ENCODE measurements at places on chromosomes 4 and X.

- no peak for DNase-seq
Observed at GRCh38 chr4:24395937-24396336, 188.4 kb downstream of the DHX15 start.

DNA sequence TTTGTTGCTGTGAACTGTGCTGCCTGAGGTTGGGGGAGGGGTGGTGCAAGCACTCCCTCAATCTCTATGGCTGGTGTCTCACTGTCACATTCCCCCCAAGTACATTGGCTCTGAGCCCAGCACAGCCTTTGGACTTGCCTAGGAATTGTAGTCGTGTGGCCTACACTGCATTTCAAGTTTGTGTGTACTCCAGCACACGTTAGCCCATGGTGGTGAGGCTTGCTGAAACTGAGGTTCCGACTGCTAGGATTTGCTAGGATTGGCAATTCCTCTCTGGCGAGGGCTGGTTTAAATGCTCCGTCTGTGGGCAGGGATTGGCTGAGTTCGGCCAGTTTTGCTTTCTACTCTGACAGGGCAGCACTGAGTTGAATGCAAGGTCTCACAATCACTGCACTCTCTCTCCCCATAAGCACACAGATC, 121.7 kb upstream of the CXXC4 start:
- no peak for DNase-seq

DNA sequence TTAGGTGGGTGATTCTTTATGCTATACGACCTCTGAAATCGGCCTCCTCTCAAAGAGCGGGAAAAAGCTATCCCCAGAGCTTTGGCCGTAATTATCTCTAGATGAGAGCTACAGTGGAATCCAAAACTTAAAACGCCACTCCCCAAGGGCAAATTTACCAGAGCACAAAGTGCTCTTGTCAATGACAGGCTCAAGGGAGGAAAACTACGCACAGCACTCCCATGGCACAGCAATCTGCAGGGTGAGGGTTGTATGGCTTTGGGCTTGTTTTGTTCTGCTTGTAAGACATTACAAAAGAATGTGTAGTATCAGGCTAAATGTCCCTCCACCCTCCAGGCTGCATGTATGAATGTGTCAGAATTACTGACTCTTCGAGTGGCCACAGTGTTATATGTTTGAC, 44.0 kb downstream of the ARHGEF6 start:
- DNase-seq = no peak

- no peak for DNase-seq
Observed at GRCh38 chrX:103017542-103017941, 46.4 kb downstream of the BEX1 start.

GRCh38 chrX:11666164-11666563, 444 bp upstream of the ARHGAP6 start:
- DNase-seq = no peak

DNA sequence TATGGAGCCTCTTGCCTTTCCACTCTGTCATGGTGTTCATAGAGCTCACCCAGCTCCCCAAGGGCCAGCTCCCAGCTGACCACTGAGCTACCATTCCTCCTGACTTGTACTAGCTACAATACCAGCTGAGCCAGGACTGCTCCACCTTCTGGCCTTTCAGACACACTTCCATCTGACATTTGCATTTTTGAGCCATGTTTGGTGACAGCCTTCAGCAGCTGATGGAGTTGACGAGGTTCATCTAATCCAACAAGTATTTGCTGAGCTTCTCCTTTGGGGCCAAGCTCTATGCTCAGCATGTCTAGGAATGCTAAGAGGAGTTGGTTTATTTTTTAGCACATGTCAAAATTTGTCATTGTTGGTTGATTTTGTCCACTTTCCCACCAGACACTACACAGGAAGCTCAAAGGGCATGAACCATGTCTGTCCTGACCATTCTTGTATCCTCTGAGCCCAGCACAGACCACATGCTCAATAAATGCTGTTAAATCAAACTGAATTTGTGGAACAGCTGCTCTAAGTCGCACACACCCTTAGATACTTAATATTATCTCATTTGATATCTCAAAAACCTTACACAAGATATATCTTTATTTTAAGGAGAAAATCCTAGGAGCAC, 142.6 kb upstream of the PPARGC1A start:
- DNase-seq = no peak

- DNase-seq = no peak
Observed at GRCh38 chrX:13420545-13421183, 100.8 kb upstream of the ATXN3L start.

DNA sequence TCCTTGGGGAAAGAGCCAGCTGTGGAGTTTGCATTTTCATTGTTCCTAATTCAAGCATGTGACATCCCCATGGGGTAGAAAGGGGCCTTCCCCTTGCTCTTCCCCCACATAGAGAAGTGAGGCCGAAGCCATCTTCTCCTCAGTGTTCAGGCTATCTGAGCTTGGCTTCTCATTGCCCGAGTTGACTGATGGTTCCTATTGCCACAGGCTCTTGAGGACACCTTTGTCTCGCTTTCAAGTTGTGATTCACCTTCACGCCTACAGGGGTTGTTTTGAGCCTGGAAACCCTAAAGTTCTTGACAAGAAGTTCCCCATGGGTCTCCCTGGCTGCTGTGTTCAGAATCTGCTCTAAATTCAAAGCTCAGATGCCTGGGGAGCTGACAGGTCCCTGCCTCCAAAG, 25.0 kb downstream of the CCNQ start:
- DNase-seq = no peak

DNA sequence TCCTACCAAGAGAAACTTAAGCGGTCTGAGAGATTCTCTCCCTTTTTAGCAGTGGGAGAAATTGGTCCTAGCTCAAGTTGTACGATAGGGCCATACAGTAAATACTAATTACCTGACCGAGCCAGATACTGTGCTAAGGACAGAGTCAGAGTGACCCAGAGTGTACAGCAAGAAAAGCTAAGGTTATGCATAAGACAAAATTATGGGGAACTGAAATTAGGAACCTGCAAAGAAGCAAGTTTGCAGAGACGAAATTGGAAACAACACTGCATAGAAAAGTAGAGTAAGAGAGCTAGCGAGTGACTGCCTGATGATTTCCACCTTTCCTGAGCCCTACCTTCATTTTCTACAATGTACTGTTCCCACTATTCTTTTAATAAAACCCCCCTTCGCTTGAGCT, 278.1 kb downstream of the NKX6-1 start:
- no peak for DNase-seq

DNA sequence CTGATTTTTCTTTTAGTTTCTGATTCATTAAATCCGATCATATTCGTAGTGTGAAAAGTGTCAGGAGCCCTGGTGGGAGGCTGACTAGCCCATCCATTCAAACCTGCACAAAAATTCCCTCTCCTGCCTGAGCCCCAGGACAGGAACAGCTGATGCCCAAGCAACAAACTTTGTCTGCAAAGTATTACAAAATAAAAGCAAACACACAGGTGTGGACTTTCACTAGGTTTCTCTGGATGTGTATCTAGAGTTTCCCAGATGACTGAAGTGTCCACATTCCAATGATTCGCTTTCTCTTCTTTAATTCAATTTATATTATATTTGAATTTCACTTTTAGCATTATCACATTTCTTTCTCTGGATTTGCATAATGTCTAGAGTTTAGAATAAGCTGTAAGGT, 18.2 kb upstream of the FAM9B start:
- DNase-seq = no peak

GRCh38 chr4:22897520-22898108, 204.9 kb downstream of the GBA3 start:
- DNase-seq = no peak

DNA sequence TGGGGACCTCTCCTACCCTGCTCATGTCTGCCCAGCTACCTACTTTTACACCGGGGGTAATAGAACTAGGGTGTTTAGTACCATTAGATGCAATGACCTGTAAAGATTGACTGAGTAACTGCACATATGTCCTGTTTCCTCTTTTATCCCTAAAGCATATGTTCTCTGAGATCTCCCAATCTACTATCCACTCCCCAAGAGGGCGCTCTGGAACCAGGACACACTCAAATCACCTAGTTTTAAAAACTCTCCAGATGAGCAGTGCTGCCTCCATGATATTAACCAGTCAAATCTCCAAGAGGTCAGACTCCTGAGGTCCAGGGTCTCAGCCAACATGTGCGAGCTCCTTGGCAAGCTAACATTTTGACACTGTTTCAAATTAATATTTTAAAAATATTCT, 87.0 kb upstream of the TSPAN5 start:
- DNase-seq = no peak

DNA sequence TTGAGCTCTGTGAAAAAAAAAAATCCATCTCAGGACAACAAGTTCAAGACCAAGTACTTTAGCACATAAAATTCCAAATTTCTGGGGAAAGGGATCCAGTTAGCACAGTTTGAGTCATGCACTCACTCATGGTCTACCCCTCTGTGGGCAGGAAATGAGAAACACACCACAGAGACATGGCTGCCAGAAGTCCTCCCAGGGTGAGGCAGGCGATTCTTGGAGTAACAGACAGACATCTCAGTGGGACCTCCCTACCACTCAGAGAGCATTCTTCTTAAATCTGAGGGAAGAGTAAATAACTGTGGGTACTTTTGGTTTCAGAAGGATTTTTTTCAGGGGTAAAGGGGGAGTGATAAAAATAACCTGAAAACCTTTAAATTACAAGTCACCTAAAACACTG, 14.1 kb downstream of the CXCL1 start:
- DNase-seq = no peak

DNA sequence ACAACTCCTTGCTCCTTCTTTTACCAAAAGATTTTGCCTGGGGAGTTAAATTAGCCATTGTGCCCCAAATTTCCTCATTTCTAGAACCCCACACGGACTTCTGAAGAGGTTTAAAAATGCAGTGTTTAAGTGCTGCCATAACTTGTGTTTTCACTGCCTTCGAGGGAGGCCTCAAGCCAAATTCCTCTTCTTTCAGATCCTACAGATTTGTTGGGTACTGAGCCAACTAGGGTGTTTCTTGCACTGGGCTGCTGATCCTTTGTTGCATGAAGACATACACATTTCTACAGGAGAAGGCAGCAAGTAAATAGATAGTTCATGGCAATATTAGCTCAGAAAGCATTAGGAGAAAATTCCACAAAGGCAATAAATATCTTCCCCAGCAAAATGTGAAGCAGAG, 43.8 kb downstream of the GLRA2 start:
- DNase-seq = no peak

DNA sequence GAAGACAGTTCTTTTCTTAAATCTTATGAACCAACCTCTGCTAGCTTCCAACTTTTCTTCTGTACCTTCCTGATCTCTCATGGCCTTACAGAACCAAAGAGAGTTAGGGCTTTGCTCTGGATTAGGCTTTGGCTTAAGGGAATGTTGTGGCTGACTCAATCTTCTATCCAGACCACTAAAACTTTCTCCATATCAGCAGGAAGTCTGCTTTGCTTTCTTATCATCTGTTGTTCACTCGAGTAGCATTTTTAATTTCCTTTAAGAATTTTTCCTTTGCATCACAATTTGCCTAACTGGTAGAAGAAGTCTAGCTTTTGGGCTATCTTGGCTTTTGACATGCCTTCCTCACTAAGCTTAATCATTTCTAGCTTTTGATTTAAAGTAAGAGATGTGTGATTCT, 167.0 kb downstream of the TBCK start:
- no peak for DNase-seq
